ENCODE measurements at places on chromosomes 4 and X.

DNA sequence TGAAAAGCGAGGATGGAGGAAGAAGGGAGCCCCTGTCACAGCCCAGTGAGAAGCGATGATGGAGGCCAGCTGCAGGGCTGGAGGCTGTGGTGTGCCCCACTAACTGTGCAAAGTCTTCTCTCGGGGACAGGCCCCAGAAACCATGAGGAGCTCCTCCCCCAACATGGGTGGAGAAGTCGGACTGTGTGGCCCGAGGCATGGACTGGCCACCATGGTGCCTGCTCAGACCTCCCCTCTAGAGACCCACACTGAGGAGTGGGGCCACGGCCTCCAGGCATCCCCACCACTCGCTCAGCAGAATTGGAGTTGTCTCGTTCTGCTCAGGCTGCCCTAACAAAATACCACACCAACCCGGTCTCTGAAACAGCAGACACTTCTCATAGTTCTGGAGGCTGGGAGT lies 12.2 kb upstream of the PDE6B start:
- no peak for DNase-seq

GRCh38 chr4:23882976-23883531 lies 6.8 kb downstream of the PPARGC1A start:
- no peak for DNase-seq

DNA sequence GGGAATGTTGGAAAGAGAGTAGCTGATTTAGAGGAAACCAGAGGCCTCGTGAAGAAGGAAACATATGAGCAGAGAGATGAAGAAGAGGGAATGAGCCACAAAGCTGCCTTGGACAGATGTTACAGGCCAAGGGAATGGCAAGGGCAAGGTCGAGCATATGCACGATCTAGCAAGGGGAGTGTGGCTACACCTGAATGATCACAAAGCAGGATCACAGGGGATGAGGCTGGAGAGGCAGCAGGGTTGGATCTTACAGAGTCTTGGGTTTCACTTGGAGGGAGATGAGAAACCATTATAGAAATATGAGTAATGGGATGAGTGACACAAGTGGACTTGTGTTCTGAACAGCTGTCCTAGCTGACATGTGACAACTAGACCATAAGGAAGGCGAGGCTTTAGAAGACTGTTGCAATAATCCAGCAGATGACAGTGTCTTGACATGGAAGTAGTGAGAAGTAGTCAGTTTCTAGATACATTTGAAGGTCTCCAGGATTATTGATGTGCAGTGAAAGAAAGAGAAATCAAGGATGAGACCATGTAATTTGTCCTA lies 58.7 kb downstream of the RASGEF1B start:
- DNase-seq: no peak

DNA sequence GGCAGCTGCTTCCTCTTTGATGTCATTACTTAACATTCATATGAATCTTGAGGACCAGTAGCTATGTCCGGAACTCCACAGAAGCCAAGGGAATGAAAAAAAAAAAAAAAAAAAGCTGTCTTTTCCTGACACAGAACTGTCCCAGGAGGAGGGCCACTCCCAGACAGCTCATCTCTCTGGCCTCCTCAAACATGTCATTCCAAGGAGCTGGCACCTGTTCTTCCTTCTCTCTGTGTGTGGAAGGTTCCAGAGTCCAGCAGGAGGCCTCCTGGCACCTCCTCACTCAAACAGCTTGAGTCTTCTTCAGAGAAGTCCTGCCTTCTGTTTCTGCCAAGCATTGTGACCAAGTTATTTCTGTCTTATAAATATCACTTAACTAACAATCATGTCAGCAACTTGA lies 458.5 kb downstream of the AFF2 start:
- DNase-seq: no peak

DNA sequence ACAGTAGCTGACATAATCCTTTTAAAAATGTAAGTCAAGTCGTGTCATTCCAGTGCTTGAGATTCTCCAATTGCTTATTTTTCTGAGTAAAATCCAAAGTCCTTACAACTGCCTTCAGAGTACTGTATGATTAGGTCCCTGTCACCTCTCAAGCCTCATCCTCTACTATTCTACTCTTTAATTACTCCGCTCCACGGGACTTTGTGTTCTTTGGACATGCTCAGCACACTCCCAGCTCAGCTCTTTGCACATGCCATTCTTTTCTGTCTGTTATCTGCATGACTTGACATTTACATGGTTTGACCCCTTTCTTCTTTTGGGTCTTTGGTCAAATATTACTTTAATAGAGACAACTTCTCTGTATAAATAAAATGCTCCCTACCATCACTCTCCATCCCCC lies 15.1 kb downstream of the FAM47E start:
- no peak for DNase-seq

DNA sequence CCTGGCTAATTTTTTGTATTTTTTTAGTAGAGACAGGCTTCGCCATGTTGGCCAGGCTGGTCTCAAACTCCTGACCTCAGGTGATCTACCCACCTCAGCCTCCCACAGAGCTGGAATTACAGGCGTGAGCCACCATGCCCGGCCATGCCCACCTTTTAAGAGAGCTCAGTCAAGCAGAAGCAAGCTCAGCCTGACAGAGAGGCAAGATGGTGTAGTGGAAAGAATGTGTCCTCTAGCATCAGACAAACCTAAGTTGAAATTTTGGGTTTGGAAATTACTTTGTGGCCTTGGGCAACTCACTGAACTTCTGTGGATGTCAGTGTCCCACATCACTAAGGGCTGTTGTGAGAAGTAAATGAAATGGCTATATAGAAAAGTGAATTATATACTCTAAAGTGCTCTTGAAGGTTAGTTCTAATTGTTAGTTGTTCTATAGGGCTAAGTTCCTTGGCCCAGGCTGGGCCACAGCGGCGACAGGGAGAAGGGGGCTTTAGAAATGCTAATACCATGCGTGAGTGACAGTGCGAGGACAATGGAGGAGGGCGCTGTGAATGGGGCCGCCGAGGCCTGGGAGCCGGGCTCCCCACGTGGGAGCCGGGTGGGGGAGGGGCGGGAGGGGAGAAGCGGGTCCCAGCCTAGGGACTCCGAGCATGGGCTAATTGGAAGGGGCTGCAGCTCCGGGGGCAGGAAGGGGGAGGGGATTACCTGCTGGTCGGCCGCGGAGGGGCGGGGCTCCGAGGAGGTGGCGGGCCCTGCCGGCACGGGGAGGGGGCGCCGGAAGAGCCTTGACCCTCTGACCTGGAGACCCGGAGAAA lies 15.6 kb downstream of the PJA1 start:
- no peak for DNase-seq

GRCh38 chr4:156390599-156391324 lies 437.1 kb upstream of the CTSO start:
- DNase-seq: no peak

DNA sequence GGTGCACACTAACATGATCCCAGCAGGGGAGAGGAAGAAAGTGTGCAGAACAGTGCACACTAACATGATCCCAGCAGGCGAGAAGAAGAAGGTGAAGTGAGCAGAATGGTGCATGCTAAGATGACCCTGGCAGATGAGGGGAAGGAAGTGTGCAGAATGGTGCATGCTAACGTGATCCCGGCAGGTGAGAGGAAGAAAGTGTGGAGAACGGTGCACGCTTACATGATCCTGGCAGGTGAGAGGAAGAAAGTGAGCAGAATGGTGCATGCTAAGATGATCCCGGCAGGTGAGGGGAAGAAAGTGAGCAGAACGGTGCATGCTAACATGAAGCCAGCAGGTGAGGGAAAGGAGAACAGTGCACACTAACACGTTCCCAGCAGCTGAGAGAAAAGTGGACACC lies 83.7 kb downstream of the ACOX3 start:
- no peak for DNase-seq

DNA sequence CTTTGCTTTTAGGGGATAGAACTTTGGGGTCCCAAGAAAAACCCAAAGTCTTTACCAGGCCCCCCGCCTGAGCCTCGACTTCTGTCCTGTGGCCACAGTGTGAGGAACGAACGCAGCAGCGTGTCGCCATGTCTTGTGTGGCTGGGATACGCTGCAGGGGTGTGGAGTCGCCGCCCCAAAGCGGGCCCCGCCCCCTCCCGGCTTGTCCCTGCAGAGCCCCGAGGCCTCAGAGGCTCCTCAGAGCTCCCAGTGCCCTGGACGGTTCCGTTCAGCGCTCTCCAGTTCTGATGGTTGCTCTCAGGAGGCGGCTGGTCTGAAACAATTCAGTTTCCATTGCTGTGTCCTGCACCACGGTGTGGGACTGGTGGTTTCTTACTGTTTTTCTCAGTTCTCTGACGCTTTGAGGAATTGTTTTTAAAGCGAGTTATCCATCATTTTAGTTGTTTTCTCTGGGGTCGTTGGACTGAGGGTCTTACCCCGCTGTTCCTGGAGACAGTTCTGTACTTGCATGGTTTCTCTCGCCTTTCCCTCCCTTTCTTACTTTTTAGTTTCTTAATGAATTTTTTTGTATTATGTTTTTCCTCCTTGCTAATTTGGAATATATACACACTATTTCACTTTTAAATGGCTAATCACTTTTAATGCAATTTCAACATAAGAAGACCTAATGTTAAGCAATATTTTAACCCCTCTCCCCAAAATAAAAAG lies 1.6 kb upstream of the IDUA start:
- peak; percentile 69 for DNase-seq

DNA sequence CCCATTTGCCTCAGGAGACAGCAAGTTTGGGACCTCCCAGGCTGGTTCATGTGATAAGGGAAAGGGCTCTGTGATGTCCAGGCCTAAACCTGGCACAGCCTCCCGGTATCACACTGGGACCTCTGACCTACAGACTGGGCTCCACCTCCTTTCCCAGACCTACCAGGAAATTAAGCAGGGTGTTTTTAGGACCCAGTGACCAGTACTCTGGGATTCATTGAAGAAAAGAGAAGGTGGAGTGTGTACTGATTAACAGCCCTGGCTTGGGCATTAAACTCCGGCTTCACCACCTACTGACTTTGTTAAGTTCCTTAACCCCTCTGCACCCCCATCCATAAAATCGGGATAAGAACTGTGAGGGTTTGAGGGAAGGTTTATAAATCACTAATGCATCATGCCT lies 28.6 kb downstream of the ASB9 start:
- no peak for DNase-seq

DNA sequence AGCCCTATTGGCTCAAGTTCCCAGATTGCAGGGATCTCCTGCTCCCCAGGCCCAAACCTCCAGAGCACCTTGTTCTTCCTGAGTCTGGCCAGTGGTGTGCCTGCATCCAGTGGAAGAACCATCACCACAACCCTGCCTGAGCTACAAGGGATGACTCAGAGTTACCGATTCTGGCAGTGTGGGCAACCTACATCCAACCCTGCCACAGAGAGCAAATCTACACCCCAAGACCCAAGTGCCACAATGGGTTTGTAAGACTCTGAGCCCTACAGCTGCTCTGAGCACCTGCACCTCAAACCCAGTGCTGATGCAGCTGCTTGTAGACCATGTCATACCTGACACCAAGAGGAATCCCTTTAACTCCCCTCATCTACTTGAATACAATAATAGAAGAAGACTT lies 110.0 kb downstream of the SOWAHB start:
- DNase-seq: no peak

- no peak for DNase-seq
Observed at GRCh38 chr4:17587094-17587822, 10.3 kb downstream of the LAP3 start.

DNA sequence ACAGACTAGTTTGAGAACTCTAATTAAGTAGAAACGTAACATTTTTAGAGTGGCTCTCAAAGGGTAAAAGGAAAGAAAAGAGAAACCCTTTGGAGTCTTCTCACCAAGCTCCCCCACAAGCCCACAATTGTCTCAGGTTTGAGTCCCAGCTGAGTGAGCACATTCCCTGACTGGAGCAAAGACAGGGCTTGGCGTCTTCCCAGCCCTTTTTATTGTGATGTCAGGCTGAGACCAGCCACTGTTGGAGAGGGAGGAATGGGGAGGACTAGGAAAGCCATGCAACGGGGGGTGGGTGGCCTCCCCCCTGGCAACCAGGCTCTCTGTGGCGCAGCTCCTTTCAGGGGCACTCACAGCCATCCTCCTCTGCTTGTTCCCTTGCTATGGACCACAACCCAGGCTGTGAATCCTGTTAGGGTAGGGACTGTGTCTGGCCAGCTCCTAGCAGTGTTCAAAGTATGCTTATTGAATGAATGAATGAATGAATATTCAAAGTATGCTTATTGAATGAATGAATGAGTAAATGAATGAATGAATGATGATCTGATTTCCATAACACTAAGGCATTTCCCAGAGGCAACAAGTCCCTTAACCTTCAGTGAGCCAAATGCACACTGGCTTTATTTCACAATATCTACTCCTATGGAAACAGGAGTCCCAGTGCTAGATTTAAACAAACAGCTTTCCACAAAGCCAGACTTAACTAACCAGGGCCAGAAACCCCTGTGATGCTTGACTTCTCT lies 413.3 kb downstream of the MID1IP1 start:
- no peak for DNase-seq

DNA sequence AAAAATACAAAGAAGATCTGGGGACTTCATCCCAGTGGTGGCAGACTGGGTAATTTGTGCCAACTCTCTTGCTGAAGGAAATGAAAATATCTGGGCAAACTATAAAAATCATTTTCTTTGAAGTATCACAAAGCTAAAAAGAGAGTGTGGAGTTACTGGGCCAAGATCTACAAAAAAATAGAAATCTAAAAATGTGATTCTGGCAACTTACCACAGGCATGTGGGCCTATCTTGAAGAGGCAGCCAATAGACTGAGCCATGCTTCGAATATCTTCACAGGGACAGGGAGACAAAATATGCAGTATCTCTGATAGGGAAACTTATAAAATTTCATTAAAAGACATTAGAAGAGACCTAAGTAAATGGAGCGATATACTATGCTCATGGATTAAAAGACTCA lies 168.8 kb downstream of the RCHY1 start:
- no peak for DNase-seq

DNA sequence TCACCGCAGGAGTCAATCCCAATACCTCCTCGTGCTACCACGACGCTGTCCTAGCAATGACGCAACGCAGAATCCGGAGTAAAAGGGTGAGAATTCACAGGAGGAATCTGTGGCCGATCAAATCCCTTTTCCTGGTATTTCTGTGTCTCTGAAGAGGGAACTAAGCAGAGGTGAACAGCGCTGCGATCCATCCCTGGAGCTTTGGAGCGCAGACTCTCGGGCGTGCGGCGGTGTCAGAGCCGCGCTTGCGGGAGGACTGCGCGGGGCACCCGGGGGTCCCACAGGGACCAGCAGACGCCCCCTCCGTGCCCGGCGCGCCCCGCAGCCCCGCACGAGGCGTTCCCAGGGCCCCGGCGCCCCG lies 17.2 kb upstream of the ZNF718 start:
- no peak for DNase-seq

GRCh38 chrX:111270339-111270738 lies at the start of gene CAPN6:
Gene CAPN6 (minus strand): TSS chrX:111270483. CDS start chrX:111263936, 6,547 bp downstream.
- DNase-seq: no peak

- DNase-seq: no peak
Observed at GRCh38 chr4:141971869-141972268, 335.5 kb downstream of the IL15 start.

- no peak for DNase-seq
Observed at GRCh38 chr4:163382178-163382869, 38.6 kb downstream of the NPY5R start.

GRCh38 chrX:130144509-130144908 lies 21.1 kb downstream of the AIFM1 start:
- no peak for DNase-seq

DNA sequence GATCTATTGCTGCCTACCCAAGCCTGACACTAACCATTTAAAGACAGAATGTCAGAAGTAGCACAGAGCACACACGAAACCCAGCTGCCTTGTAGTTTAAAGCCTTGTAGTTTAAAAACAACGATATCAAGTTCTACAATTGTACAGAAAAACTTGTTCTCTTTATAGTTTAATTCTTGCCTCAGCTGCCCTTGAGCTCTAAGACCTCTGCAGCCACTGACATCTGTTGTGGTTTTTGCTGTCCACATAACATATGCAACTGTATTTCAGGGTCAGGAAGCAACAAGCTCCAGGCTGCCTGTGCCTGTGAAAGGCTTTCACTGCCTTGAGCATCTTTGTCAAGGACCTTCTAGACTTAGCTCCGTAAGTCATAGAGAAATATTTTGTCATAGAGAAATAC lies 227.2 kb downstream of the SPCS3 start:
- no peak for DNase-seq

Measured in CD4-positive, alpha-beta T cell treated with Interleukin-17A for 1 hour (primary cell).